ENCODE measurements at places on chromosomes 5 and 9. TPM values are rescaled to one million over a fixed set of nuclear protein-coding genes. Genes with fewer than 3 reads are reported as not detected.

Gene GTF2H2C
- total RNA-seq, result 12.9 TPM

Gene SCGB3A1
- total RNA-seq, result not detected

Gene ARHGEF28
- 1.0 TPM for total RNA-seq

Gene SLC36A2
- total RNA-seq, result not detected

Gene SPATA31E1
- total RNA-seq, result not detected

Gene ADGRV1
- total RNA-seq, result 1.8 TPM

Data from right atrium auricular region (tissue), 2 donors.